Stimulated activated CD4-positive, alpha-beta T cell treated with anti-CD3 and anti-CD28 coated beads, Interleukin-1b, Interleukin-23, amount 100 ng/mL, for 1 hour (primary cell): ENCODE measurements at places on chromosomes 3 and 15.

DNA sequence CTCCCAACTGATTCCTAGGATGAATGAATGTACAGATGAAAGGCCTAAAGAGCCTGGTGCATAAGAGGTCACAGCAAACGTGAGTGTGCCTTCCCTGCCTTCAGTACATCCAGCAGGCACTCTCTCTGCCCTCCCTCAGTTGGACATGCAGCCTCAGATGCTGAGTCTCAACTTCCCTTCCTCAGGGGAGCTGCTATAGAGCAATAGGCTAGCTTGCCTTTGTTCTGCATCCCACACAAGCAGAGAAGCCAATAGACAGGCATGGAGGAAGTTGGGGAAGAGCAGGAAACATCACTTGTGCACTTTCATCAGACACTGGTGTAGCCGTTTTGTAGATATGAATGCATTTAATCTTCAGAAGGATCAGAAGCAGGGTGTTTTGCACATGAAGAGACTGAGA is 147.5 kb upstream of the THBS1 start:
- no peak for DNase-seq

DNA sequence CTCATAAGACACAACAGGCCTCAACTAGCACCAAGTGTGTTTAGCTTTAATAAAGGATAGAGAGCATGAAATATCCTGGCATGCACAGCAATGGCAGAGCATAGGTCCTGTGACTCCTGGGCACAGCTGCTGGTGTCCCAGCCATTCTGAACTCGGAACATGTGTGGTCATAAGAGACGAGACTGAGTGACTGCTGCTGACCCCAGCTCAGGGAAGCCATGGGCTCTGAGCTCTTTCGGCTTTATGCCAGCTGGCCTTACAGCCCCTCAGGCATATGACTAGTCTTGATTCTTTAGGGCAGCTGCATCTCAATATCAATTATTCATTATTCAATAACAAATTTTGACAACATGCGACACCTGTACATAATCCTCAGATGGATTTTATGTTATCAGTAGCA is 62.4 kb upstream of the TOPAZ1 start:
- DNase-seq, result no peak

- DNase-seq, result no peak
Observed at GRCh38 chr3:141308588-141309218, 59.6 kb upstream of the ZBTB38 start.

- DNase-seq, result no peak
Observed at GRCh38 chr3:41717641-41718040, 244.3 kb downstream of the ULK4 start.

DNA sequence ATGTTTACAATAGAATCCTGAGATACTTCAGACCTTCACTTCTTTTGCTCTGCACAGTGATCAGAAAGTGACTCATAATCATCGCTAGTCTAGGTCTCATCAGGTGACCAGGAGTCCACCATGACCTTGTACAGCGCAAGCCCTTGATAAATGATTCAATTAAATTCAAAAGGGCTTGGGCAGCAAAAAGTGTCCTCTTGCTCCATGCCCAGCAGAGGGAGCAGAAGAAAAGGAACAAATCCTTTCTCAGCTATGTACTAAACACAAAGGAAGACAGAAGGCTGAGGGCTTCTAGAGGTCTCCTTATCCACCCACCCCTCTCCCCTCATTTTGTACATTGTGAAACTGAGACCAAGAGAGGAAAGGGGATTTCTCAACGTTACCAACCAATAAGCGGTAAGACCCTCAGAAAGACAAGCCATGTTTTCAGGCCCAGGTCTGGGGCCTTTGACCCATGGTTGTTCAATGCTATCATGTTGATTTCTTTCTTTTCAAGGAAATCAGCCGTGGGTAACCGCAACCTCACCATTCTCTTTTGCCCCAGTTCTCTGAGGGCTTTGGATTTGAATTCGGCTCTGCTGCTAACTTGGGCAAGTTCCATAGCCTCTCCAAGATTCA is 74.8 kb downstream of the AQP9 start:
- no peak for DNase-seq

GRCh38 chr15:76286271-76286879 is 24.9 kb downstream of the ETFA start:
- no peak for DNase-seq

DNA sequence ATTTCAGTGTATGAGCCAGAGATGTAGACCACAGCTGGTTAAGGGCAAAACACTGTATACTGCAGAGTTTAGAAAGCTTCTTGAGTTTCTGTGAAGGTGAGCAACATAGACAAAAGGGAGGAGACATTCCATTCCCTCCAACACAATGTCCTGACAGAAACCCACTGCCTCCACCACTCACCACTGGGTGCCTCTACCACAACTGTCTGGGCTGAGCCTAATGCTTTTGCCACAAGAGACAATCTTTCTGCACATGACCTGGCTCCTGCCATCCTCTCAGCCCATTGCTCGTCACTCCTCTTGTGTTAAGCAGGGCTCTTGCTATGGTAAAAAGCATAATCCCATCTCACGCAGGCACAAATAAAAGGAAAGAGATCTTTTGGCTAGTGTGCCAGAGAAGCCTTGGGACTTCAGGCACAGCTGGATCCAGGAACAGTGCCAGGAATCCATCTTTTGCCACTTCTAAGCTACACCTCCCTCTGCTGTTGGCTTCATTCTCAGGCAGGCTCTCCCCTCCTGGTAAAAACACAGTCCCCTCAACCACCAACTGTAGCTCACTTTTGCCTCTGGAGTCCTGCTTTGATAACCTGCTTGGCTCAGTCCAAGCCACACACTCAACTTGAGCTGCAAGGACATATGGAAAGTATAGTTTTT is 140.6 kb upstream of the PRR20G start:
- DNase-seq, result no peak

GRCh38 chr3:140472306-140473020 is 205.4 kb upstream of the TRIM42 start:
- no peak for DNase-seq

DNA sequence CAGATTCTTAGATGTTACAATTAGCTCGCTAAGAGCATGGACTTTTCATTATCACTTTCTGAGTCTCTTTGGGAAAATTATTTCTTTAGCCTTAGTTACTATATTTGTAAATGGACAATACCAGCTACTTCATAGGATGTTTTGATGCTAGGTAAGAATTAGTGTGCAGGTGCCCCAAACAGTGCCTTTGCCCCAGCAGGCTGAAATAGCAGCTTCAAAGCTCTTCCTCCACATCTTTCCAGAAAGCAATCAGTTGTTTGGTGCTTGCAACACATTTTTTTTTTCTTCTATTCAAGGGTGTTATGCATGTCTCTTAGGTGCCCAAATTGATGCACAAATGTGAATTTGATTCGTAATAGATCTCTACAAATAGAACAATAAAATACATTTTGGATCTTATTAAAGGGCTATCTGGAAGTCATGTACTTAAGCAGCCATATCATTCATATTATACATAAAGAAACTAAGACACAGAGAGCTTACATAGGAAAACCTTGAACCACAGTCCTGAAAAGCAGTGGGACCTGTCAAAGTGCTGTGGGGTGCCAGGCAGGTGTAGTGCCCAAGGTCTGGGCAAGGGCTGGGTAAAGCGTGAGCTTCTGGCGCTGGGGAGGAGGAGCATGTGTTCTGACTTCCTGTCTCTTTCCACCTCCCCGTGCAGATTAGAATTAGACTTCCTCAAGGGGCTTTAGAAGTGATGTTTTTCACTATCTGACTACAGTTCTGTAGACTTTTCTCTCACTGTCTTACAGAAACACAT is 62.9 kb downstream of the FNDC3B start:
- no peak for DNase-seq

DNA sequence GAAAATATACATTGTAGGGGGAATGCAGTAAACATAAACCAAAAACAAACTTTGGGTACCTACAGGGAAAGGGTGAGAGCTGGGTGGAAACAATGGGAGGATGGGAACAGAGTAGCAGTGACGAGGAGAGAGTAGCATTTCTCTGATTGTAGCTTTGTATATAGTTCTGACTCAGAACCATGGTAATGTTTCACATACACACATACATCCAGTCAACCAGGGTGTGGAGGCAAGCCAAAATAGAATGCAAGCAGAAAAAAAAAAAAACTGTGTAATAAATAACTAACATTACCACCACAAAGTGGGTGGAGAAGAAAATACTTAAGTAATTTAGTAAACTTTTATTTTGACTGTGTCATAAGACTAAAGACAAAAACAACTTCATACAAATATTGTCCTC is 27.2 kb downstream of the BCL2A1 start:
- DNase-seq, result no peak

DNA sequence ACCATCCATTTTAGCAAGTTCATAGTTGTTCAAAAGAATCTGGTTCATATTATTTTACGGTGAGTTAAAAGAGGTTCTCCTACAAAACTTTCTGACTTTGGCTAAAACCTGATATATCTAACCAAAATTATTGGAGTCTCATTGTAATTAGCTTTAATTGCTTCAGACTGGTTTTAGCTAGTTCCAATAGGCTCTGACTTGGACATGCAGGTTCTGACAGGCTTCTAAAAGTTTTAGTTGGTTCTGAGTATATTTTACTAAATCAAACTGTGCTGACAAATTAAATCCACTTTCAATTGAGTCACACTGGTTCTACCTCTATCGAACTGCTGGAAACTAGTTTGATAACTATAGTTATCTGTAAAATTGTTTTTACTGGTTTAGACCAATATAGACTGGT is 42.1 kb upstream of the RSL24D1 start:
- no peak for DNase-seq

DNA sequence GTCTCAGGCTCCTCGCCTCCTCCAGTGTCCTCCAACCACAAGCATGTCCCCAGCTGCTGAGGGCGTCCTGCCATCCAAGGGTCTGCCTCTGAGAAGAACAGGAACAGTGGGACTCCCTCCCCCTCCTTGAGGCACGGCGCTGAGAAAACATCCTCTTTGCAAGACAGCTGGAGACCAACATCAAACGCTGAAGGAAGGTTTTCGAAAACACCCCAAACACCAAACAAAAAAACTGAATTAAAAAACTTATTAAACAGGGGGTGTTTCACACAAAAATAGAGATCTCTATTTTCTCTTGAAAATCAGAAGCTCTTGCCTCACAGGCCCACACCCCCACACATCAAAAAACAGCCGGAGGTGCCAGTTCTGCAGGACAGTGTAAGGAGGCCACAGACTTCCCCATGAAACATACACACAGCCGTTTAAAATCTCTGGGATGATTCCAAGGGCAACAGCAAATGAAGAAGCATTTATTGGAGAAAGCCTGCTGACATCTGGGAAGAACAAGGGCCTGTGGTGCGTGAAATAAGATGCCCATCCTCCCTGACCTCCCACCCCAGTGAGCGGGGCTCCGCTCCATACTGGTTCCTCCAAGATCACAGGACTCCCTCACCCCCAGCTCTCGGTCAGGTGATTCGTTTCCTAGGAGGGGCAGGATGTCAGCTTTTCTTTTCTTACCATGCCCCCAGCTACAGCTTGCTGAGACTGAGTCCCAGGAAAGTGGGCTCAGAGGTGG is 71.3 kb downstream of the NUP210 start:
- DNase-seq, result no peak

DNA sequence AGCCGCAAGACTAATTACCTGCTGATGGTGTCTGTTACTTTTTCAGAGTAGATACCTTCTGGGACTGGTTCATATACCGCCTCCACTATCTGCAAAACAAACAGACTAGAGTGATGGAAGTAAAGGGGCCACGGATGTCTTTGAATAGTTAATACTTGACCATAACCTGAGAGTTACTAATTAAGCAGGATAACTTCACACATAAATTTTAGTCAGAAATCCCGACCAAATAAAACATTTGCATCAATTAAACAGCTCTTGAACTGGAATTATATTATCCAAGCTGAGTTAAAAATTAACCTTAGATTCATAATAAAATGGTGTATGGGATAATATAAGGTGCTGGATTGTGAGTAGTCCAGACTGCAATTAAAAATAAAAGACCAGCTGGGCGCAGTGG is 167.7 kb downstream of the NEK10 start:
- DNase-seq, result no peak

DNA sequence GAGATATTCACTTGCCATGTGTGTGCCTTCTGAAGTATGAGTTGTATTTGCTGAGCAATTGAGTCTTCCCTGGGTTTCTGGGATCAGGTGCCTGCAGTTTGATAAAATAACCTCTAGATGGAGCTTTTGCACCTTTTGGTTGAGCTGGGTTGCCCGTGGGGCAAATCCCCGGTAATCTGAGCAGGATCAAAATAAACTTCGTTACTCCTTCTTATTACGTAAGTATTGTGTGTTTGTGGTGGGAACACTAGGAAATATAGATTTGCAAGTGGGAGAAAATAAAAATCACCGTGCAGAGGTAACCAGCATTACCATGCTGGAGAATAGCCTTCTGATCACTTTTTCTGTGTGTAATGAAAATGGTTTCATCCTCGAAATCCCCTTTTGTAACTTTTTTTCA is 277.4 kb upstream of the NR2E3 start:
- DNase-seq, result no peak

- no peak for DNase-seq
Observed at GRCh38 chr3:170751083-170751898, 118.7 kb downstream of the RPL22L1 start.

- no peak for DNase-seq
Observed at GRCh38 chr3:53354945-53355498, 7.7 kb upstream of the DCP1A start.

- no peak for DNase-seq
Observed at GRCh38 chr3:150249779-150250470, 158.2 kb upstream of the TSC22D2 start.
